ENCODE measurements at places on chromosomes 2 and 18.
A peak's percentile ranks its signal among the peaks of the same experiment; 100 is the strongest.

GRCh38 chr2:44770221-44771195 is 171.0 kb upstream of the SIX3 start:
- DNase-seq, result no peak

- no peak for DNase-seq
Measured at GRCh38 chr2:240520974-240521350, 36.8 kb downstream of the ANKMY1 start.

- DNase-seq, result peak; percentile 25
Measured at GRCh38 chr2:24421668-24422067, 61.3 kb upstream of the ITSN2 start.

DNA sequence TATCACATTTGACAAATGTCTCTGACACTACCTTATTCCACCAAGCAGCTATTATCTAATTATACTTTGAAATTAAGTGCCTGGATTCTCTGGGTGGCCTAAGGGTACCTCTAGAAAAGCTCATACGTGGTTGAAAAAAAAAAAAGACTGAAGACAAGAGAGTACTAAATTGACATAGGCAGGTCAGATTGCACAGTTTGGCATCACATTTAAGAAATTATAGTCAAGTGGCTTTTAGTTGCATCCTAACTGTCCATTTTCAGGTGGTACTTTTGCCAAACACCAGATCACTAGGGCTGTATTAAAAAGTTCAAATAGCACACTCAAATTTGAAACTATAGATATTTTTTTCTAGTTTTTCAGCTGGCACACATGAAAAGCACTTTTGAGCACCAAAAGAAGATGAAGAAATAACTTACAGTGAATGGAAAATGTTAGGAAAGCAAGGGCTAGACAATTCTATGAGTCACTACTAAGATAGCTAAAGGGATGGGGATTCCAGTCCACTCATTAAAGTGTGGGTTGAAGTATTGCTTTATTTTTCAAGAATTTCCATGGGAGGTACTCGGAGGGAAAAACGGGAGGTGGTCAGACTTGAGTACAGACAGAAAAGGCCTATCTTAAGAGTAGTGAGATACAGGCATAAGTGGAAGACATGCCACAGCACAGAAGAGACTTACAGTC is 106.5 kb upstream of the COL5A2 start:
- DNase-seq, result no peak

- no peak for DNase-seq
Measured at GRCh38 chr2:72130659-72131360, 16.9 kb downstream of the CYP26B1 start.

GRCh38 chr2:62200868-62201267 is 5.0 kb downstream of the B3GNT2 start:
- no peak for DNase-seq

DNA sequence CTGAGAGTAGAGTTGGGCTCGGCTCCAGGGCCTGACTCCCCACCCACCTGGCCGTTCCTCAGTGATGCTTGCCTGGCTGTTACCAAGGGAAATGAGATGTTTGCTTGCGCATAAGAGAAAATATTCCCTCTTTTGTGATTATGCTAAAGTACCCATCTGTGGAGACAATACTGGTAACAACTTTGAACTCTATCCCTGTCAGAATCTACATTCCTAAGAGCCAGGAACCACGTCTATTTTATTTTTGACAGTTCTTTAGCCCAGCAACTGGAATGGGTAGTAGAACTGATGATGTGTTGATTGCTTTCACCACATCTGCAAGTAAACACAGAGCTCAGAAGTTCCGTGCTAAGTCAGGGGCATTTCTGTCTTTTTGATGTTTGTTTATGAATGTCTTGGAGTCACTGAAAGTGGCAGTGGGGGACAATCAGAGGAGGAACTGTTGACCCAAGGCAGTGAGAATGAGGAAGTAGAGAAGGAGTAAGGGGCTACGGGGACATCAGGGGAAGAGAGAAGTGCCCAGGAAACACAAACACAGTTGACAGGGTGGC is 348.3 kb upstream of the SOX11 start:
- no peak for DNase-seq

DNA sequence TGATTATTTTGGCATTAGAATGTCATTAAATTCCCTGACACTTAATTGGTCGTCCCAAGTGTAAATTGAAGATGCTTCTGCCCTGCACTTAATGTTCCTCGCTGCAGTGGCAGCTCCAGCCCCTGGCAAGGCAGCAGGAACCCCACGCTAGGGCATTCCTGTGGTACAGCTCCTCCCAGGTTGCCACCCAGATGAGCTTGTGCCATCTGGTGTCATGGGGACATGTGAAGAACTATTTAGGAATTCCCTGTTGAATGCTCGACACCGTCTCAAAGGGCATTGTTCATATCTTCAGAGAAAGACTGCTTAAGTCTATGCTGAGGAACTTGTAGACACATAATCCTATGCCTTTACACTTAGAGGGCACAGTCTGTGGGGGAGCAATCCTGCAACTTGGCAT is 38.9 kb downstream of the BCL2L11 start:
- DNase-seq, result no peak

- no peak for DNase-seq
Measured at GRCh38 chr2:36059691-36060090, 295.9 kb upstream of the CRIM1 start.

DNA sequence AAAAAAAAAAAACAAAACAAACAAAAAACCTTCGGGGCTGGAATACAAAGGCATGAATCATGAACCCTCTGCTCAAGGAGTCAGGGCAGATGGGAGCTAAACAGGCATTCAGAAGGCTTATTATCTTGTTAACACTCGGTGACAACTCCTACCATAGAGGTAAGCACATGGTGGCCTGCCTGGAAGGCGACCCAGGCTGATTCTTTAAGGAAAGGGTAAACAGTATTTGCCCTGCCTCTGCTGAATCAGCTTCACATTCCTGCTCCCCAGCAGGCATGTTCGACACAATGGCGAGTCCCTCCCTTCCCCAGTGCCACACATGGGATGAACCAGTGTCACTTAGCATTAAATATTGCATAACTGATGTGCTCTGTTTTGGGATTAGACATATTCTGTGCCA is 191.9 kb downstream of the ARL4C start:
- no peak for DNase-seq

- no peak for DNase-seq
Measured at GRCh38 chr2:201949181-201949926, 84.3 kb upstream of the FZD7 start.

GRCh38 chr2:101113441-101114267 is 37.5 kb downstream of the TBC1D8 start:
- DNase-seq, result no peak

DNA sequence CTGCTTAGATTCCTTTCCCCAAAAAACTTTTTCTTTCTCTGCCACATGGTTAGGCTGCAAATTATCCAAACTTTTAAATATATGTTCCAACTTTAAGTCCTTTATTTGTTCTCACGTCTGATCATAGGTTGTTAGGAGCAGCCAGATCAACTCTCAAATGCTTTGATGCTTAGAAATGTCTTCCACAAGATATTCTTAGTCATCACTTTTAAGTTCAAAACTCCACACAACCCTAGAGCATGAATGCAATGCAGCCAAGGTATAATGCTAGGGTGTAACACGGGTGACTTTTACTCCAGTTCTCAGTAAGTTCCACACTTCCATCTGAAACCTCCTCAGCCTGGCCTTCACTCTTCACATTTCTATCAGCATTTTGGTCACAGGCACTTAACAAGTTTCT is 987.5 kb downstream of the DCDC2C start:
- no peak for DNase-seq

DNA sequence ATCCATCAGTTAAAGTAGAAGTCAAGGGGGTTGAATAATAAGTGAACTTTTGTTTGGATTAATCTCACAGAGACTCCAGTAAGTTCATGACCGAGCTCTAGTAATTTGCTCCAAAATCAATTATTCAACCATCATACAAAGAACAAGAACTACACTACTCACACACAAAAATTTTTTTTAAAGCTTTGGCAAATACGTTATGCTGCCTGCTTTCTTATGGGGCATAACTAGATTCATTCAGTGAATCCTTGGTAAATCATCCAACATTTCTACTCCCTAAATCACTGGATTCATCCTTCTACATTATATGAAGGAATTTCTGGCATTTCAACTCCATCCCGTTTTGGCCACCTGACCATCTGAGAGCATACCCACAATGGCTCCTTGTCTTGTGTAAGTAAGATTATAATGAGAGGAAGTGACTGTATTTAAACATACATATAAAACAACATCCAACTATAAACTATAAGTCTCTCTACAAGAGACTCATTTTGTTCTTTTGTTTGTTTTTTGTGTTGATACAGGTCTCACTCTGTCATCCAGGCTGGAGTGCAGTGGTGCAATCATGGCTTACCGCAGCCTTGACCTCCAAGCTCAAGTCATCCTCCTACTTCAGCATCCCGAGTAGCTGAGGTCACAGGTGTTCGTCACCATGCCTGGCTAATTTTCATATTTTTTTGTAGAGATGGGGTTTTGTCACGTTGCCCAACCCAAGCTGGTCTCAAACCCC is 144.2 kb upstream of the LRRTM4 start:
- no peak for DNase-seq

GRCh38 chr18:36025025-36025424 is 42.3 kb downstream of the RPRD1A start:
- no peak for DNase-seq

DNA sequence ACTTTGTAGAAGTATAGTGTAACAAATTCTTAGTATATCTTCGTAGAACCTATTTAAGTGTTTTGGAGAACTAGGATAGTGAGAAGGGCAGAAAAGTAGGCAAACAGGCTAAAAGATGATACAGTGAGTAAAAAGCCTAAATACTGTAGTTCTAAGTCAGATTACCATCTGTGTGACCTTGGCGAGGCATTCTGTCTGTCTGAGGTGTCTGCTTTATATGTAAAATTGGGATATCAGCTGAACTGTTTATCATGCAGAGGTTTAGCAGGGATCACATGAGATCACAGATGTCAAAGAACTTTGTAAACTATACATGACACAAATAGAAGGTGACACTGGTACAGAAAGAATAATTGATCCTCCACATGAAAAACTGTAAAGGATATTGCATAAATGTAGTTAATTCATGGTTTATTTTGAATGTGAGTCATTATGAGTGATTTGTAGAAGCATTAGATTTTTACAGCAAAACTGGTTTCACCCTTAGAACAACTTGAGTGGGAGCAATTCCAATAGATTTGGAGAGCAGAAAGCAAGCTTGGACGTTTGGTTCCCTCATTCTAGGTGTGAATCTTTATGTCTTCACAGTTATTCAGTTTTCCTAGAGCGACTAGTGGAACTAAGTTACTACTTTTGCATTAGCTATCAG is 41.9 kb downstream of the TAF1B start:
- DNase-seq, result no peak

DNA sequence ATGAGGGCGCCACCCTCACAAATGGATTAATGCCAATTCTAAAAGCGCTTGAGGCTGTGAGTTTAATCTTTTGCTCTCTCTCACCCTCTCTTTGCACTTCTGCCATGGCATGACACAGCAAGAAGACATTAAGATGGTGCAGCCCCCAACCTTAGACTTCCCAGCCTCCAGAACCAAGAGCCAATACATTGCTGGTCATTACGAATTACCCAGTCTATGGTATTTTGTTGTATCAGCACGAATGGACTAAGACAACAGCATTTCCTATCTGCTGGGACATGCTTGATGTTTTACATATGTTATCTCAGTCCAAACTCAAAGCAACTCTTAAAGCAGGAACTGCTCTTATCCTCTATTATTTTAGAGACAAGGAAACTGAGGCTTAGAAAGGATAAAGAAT is 222.9 kb downstream of the STK39 start:
- no peak for DNase-seq

DNA sequence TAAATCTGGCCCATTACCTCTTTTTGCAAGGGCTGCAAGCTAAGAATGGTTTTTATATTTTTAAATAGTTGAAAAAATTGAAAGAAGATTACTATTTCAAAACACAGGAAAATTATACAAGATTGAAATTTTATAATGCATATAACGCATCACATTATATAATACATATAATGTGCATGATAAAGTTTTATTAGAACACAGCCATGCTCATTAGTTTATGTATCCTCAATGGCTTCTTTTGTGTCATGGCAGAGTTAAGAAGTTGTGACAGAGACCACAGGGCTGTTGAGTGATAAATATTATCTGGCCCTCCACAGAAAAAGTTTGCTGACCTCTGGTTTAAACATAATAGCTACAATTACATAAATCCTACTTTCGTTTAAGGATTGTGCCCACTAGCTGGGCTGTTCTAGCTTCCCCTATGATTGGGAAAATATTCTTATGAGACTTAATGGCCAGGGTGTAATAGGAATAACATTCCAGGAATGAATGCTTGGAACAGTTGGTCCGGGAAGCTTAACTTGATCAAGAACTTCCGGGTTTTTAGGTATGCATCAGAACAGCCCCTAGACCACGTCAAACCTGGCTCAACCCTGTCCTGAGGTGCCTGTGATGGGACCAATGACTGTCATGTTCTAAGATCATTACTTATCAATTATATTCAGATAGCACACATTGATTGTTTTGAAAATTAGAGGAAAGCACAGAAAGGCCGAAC is 98.7 kb upstream of the LPIN2 start:
- DNase-seq, result no peak

DNA sequence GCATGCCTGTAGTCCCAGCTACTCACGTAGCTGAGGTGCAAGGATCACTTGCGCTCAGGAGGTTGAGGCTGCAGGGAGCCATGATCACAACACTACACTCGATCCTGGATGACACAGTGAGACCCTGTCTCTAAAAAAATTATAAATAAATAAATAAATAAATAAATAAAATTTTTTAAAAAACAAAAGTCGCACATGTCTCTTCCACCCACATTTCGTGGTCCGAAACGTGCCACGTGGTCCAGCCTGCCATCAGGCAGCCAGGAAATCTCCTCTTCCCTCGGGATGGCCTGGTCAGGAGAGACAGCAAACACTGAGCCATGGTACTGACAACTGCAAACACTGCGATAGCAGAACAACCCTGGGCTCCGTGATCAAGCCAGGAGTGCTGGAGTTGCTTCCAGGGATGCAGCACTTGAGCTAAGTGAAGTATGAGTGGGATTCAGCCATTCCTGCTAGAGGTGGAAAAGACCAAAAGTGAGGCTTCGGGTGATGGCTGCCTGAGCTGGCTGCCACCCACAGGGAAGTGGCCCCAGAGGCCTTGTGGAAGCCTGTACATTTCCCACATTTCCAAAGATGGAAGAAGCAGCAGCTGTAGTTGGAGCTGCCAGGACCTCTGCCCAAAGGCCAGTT is 193.1 kb downstream of the SMAD2 start:
- DNase-seq, result no peak

- DNase-seq, result no peak
Measured at GRCh38 chr18:76402026-76402990, 92.7 kb downstream of the ZNF516 start.

- no peak for DNase-seq
Measured at GRCh38 chr2:70687461-70687795, 80.6 kb downstream of the ADD2 start.

GRCh38 chr18:36127836-36128529 is 1.2 kb downstream of the SLC39A6 start:
- no peak for DNase-seq

DNA sequence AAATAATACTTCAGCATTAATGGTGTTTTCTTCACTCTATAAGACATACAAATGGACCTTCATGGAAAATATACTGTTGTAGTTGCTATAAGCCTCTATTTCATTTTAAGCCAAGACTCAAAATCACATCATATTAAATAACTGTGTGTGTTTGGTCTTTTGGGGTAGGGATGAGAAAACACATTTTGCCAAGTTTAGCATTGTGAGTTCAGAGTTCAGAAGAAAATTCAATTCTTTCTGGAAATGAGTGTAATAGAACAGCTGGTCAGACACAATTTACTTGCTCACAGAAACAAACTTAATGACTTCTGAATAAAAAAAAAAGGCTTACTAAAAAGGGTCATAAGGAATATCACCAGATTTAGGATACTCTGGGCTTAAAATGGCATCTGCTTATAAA is 149.5 kb downstream of the LRRTM4 start:
- DNase-seq, result no peak

All from anterior cingulate cortex (tissue), 58 donors.